NK-92 treated with Interleukin-12 subunit alpha and Interleukin-12 subunit beta, amount 100 ng/mL, for 24 hours (cell line): ENCODE measurements at places on chromosomes 7 and 10.

GRCh38 chr10:31705136-31705535 lies 223.5 kb downstream of the ARHGAP12 start:
- no peak for DNase-seq

DNA sequence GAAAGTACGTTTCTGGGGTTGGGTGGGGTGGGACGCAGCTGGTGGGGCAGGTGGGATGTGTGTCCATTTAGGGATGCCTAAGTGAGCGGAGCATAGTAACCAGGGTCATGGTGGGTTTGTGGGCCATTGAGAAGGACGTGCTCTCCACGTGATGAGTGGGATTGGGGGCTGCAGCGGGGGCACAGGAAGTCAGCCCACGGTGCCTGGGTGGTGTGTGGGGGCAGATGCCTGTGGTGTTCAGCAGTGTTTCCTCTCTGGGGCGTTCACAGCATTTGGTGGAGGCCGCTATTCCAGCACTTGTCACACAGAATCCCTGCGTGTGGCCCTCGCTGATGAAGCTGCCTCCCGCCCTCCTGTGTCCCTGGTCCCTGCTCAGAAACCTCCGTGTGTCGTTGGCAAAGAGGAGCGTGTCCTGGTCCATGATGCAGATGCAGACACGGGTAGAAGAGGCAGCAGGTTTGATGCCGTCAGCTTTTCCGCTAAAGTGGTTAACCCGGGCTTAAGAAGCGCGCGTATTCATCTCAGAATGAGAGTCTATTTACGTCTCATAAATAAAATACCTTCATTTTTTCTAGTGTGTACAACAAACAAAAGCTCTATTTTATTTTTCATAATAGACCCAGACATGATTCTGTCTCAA lies 274.2 kb downstream of the ADARB2 start:
- DNase-seq: no peak

- no peak for DNase-seq
Measured at GRCh38 chr10:26391701-26392695, 46.1 kb upstream of the APBB1IP start.

DNA sequence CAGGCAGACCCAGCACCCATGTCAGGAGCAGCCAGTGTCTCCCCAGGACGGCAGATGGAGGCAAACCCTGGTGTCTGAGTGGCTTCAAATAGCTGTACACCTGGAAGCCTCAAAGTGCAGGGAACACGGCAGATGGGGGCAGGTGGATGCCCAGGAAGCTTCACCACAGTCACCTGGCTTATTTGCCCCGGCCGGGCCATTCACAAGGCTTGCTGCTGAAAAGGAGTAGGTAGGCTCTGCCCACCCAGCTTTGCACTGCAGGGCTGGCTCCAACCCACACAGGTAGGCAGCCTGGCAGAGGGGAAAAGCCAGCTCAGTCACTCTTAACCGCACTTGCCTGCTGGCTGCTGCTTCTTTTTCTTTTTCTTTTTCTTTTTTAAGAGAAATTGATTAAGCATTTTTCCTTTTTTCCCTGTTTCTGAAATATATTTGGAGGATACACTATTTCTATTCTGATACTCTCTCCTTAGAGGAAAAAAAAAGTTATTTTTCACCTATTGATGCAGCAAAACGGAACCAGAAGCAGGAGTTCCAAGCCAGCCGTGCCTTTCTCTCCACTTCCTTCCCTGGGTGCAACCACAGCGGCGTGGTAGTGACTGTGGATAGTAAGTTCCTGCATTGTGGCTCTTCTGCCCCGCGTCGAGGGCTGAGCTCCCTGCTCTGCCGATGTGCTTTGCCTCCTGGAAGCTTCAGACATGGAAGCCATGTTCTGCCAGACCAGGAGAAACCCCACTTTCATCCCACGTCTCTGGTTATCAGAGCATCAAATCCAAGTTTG lies 118.3 kb downstream of the KLF6 start:
- no peak for DNase-seq

- DNase-seq: no peak
Measured at GRCh38 chr10:26485150-26485941, 47.2 kb downstream of the APBB1IP start.

DNA sequence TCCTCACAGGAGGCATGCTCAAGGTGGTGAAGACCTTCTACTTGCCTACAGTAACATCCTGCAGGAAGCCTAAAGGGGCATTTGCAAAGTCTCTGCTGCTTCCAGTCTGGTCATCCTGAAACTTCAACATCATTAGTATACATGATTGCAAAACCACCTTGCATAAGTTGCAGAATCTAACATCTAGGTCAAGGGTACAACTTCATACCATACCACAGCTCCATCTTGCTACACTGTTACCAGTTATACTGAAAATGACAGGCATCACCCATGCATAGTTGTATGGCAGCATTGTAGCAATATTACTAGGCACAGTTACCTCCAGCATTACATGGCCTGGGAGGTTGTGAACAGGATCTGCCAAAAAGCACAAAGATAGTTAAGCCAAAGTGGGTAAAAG lies 13.7 kb upstream of the MACROH2A2 start:
- no peak for DNase-seq

GRCh38 chr10:90723416-90724068 lies 134.3 kb downstream of the HTR7 start:
- no peak for DNase-seq

- DNase-seq: no peak
Measured at GRCh38 chr7:158085741-158086695, 501.6 kb downstream of the PTPRN2 start.

- DNase-seq: no peak
Measured at GRCh38 chr7:128763541-128763940, 12.1 kb downstream of the OPN1SW start.

DNA sequence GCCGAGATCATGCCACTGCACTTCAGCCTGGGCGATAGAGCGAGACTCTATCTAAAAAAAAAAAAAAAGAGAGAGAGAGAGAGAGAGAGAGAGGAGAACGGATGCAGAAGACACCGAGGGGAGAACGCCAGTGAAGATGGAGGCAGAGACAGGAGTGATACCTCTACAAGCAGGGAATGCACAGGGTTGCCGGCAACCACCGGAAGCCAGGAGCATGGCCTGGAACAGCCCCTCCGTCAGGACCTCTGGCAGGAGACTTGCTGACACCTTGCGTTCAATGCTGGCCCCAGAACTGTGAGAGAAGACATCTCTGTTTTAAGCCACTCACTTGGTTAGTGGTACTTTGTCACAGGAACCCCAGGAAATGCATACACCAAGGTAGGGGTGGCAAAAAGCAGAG lies 38.1 kb upstream of the DUSP5 start:
- no peak for DNase-seq

DNA sequence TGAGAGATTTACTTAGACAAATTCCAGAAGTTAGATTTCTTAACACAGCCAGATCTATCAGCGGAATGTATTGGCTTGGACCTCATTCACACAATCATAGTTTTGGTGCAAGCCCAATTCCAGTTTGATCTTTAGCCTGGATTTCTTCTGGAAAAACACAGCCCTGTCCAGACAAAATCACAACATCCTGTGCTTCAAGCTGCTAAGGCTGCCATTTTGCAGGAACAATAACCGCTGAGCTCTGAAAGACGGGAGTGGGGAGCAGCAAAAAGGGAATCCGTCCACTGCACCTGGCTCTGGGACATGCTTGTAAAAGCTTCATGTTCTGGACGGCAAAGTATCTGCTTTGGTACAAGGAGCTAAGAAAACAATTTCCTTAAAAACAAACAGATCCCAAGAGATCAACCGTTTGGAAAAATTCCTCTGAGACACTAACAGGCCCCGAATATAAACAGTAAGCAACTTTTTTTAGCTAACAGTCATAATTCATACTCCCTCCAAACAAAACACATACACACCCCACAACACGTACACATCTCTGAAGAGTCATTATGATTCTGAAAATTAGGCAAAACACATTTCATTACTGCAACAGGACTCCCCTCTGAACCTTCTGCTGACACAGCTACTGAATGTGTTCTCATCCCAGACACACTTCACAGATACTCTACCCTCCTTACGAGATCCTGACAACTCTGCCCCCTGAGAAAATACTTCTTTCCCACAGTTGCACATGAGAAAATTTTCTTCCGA lies 32.4 kb downstream of the ITIH5 start:
- no peak for DNase-seq

DNA sequence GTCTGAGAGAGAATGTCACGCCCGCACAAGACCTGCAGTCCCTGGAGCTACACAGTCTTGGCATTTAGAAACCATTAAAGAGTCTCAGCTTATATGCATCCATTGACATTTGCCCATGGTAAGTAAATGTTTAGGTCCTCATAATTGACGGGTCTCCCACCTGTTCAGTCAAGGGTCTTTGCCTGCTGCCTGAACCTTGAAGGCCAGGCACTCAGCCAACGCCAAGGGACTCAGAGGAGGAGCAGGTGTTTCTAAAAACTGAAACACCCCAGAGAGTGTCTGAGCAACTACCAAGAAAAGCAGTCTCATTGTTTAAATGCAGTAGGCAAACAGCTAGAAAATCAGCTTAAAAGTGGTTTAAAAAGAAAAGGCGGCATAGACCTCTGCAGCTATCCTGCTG lies 264.7 kb upstream of the AKR1E2 start:
- no peak for DNase-seq

GRCh38 chr10:2968401-2969058 lies 98.8 kb upstream of the PFKP start:
- DNase-seq: no peak

DNA sequence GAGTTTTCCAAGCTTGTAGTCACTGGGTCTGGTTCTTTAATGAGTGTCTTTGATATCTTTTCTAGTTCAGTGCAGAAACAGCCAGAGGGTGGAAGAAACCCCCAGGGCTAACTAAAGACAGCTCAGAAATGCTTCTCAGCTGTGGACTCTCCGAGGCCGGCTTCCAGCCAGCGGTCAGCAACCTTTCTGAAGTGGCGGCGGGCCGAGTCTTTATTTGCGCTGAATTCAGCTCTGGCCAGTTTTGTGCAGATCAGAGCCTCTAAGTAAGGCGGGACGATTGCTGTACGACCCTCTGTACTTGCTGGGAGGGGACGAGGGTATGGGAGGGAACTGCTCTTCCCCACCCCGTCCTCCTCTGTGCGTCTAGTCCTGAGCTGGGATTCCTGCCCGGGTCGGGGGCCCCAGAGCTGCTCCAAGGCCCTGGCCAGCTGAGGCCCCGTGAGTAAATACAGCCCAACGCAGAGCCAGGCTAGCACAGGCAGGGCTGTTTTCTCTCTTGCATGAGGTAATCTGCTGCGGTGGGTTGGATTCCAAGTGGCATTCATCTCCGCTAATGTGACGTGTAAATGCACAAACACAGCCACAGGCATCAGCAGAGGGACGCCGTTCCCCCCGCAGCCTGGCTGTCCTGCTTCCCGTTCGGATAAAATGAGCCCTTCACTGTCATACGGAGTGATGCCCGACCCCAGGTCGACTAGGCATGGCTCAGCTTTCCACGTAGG lies 159.8 kb downstream of the PIP4K2A start:
- no peak for DNase-seq

DNA sequence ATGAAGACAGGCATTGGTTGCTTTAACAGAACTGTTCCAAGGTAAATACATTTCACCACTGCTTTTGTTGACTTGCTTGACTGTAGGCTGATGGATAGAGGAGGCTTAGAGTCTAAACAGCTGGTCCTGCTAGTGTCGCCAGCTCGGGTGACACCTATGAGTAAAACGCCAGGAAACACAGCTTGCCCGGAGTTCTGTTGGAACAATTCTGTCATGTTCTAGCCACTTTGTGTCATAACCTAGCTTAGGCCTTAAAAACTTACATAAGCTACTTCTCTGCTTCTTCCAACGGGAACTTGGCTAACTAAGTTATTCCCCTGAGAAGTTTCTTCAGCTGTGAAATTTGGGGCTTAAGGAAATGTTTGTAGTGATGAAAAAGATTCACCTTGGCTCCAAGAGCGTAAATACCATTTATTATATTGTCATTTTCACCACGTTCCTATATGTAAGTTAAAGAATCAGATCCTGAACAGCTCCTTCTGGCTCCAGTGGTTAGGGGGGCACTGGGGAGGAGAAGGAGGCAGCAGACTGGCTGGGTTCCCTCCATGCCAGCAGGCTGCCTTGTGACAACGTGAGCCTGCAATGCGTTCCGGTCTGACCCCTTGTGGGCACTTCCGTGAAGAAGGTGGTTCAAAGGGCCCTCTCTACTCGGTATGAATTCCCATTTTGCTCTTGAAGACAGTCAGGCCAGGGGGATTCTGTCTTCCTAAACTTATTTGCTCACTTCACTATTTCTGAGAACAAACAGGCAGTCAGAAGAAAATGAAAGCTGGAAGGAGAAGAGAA lies 253.2 kb downstream of the BMPER start:
- DNase-seq: no peak

- DNase-seq: no peak
Measured at GRCh38 chr7:22733761-22734160, 6.8 kb downstream of the IL6 start.

GRCh38 chr10:408236-408635 lies 273.0 kb downstream of the ZMYND11 start:
- DNase-seq: no peak
